ENCODE measurements at places on chromosomes 6 and 20.

DNA sequence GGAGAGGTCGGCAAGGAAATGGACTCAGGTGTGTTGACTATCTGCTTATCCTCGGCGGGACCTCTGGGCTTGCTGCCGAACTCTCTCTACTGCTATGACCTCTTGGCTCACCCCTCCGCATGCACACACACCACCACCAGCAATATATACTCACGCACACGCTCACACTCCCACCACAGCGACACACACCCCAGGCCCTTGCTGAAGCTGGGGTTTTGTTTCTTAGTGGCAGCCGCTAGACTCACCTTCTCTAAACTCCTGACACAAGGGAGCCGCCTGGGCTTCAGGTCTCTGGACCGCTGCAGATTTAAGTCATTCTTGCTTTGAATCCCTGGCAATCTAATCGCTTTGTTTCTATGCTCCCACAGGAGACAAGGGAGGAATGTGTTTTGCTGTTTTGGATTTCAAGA lies 59.4 kb upstream of the BACH2 start:
- DNase-seq: no peak

DNA sequence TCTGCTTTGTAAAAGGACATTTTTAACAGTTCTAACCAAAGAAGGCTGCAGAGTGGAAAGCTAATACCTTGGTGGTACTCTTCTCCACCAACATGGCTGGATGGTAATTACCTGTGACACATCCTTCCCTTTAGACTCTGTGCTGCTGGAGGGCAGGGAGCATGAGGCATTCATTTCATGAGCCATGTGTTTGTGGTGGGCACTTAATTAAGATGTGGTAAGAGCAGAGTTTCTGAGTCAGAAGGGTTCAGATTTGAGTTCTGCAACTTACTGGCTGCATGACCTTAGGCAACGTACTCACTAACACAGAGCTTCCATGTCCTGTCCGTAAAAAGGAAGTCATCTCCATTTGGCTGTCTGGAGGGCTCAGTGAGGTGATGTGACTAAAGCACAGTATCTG lies 9.1 kb upstream of the ZNF133 start:
- no peak for DNase-seq

- no peak for DNase-seq
Observed at GRCh38 chr20:37995856-37996605, 37.2 kb downstream of the TTI1 start.

GRCh38 chr6:14149739-14150130 lies 32.2 kb downstream of the CD83 start:
- DNase-seq: no peak

DNA sequence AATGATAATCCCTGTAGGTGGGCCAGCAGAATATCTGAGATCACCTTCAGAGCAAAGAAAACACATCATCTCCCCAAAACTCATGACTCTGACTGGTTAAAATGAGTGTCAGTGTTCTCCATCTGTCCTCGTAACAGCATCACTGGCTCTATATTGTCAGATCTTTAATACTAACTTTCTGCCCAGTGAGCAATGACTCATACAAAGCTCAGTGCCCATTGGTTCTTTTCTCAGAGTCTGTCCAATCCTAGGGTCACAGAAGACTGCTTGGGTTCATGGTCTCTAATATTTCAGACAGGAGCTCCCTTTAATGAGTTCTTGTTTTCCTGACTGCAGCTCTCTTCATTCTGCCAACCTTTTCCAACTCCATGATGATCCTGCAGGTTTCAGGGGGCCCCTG lies 36.4 kb downstream of the HLA-DPB1 start:
- DNase-seq: no peak

GRCh38 chr6:75619230-75619899 lies 17.7 kb downstream of the SENP6 start:
- no peak for DNase-seq

GRCh38 chr6:125951323-125951722 lies 5.2 kb upstream of the HINT3 start:
- DNase-seq: no peak
